ENCODE measurements at places on chromosomes 6 and 20.

DNA sequence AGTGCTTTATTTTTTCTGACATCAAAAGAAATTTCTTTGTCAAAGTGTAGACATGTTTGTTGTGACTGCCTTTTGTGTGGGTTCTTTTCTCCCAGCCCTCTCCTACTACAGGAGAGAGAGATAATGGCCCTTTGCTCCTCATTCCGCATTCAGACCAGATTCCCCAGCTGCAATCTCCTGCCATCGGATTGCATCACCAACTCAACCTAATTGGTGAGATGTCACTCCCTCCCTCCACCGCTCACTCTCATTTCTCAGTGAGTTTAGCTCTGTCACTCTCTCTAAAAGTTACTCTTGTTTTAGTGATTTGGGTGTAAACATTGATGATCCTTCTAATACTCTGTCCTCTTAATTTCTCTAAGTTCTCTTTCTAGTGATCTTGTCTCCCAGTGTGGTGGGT, 22.7 kb downstream of the UTRN start:
- no peak for DNase-seq

DNA sequence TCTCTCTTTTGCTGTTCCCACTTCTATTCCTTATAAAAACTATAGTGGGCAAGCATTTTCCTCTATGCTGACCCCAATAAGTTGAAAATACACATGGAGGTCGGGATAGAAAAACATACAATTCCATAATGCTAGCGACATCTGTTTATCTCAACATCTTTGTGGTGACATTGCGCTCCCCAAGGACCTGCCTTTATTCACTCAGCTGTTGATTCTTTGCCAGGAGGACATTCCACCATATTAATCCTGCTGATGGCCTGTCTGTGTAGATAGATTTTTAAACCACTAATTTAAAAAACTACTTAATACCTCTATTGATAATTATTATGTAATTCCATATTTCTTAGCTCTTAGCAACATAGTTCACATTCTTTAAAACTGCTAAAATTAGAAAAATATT, 555.3 kb upstream of the MAP3K7 start:
- no peak for DNase-seq

- no peak for DNase-seq
Observed at GRCh38 chr6:148750838-148751792, 4.3 kb downstream of the UST start.

GRCh38 chr6:108803982-108804490, 44.2 kb upstream of the ARMC2 start:
- no peak for DNase-seq

DNA sequence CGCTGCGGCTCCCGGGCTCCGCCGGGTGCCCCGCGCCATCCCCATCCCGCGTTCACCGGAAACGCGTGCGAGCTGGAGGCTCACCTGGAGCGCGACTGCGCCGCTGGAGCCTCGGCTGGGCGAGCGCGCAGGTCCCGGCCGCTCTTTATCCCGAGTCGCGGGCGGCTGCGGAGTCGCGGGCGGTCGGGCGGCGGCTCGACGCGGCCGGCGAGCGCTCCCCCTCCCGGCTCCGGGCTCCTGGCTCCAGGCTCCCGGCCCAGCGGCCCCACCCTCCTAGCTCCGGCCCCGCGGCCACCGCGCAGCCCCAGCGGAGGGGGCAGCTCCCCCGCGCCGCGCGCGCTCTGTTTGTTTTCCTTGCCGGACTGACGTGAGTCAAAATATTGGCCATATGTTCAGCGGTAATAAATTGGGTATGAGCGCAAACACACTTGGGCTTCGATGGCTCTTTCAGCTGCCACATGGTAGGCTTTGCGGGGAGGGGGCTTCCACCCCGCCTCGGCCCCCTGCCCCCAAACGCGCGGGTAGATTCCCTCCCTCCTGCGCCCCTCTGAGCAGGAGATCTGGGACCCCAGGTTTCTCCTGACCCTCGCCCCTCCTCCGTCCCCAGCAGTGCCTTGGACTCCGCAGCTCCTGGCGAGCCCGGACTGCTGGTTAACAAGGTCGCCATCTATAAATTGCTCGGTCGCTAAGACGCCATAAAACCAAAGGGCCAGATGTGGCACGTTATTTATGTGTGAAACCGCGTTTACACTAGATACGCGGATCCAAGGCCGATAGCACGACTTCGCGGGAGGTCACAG, 8.8 kb upstream of the NKX2-2 start:
- no peak for DNase-seq

DNA sequence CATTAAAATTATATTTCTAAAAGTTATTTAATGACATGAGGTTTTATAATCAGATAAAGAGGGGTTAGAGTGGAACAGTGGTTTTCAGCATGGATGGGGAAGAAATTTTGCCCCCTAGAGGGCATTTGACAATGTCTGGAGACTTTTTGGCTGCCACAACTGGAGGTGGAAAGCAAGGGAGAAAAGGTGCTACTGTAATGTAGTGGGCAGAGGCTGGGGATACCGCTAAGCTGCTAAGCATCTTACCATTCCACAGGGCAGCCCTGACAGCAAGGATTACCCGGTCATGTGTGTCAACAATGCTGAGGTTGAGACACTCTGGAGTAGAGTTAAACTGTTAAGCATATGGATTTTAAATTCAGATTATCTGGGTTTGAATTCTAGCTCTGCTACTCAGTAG, 52.9 kb upstream of the FABP7 start:
- no peak for DNase-seq

All from stimulated activated CD4-positive, alpha-beta T cell treated with anti-CD3 and anti-CD28 coated beads, Interleukin-4, amount 100 ng/mL, for 4 hours (primary cell).